ENCODE measurements at places on chromosomes 11 and 22.

DNA sequence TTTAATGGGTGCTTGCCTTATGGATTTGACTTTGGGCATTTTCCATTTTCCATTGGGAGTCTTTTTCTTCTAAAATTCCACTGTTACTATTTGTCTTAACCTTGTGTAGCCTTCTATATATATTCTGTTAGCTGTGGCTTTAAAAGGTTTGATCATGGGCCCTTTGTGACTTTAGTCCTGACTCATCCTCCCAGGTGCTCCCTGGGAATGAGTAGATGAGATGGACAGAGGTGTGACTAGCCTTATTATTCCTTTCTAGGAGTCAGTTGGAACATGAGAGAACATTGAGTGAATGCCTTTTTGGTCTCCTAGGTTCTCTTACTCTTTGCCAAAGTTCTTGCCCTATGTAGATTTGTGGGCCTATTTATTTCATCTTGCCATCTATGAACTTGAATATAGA, 39.0 kb downstream of the DDX10 start:
- DNase-seq, result no peak

- DNase-seq, result no peak
These were observed 381.3 kb upstream of the ANO5 start for GRCh38 chr11:21811572-21811971.

GRCh38 chr11:26905368-26905767, 88.5 kb upstream of the FIBIN start:
- DNase-seq, result no peak

DNA sequence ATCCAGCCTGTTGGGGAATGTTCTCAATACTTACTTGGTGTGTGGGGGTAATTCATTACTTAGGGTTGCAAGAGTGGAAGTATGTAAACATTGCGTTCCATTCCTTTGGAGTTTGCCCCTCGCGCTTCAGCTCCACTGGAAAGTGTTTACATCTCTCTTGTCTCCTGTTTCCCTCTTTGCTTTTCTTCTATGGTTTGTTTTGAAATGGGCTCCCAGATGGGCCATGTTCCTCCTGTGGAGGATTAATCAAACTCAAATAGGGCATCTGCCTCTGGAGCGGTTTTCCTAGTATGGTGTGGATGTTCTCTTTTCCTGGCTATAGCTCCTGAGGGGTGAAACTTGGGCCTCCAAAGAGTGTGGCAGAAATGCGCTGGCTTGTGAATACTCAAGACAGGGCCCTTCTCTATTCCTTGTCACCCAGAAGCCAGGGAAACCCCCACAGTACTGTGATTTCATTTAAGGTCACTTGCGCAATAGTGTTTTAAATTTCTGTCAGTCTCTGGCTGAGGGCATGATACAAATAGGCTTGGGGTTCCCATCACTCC, 51.9 kb downstream of the CD44 start:
- no peak for DNase-seq

DNA sequence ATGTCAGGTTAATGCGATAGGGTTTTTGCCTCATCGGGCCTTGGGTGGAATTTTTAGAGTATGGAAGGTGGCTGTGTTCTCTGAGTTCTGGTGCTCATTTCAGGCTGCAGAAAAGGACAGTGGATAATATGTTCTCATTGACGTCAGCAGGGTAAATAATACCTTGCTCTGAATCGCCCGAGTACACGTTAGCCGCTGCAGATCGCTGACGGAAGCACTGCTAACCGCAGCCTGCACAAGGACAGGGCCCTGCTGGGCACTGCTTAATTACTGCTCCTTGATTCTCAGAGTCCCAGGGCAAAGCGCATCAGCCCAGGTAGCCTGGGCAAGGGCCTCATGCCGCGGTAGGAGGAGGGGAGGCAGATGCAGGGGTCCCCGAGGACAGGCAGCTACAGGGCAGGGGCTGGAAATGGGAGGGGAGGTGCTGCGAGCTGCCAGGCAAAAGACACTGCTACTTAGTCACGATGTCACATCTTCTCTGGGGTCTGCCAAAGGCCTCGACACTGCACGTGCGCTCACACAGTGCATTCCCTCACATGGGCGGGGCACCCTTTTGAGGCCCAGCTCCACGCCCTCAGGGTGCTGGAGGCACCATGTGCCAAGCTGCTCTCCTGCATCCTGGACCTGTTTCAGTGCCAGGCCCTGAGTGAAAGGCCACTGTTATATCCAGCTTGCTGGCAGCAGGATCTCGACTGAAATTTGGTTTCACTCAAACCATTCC, 35.2 kb downstream of the PPP2R1B start:
- DNase-seq, result no peak

- no peak for DNase-seq
These were observed 402.3 kb upstream of the NARS2 start for GRCh38 chr11:78977009-78977408.

GRCh38 chr11:94279996-94280395, 24.4 kb upstream of the IZUMO1R start:
- no peak for DNase-seq

- no peak for DNase-seq
These were observed 4.1 kb downstream of the LRRC32 start for GRCh38 chr11:76666408-76666807.

DNA sequence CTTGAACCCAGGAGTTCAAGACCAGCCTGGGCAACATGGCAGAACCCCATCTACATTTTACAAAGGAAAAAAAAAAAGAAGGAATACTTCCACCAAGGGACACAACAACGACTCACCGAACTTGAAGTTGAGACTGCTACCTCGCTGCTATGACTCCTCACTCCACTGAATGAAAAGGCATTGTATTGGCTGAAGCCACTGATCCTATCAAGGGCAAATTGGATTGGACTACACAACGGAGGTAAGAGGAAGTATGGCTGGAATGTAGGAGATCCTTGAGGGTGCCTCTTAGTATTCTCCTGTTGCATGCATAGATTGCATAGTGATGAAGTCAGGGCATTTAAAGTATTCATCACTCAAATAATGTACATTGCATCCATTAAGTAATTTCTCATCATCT, 97.9 kb downstream of the CWF19L2 start:
- no peak for DNase-seq

DNA sequence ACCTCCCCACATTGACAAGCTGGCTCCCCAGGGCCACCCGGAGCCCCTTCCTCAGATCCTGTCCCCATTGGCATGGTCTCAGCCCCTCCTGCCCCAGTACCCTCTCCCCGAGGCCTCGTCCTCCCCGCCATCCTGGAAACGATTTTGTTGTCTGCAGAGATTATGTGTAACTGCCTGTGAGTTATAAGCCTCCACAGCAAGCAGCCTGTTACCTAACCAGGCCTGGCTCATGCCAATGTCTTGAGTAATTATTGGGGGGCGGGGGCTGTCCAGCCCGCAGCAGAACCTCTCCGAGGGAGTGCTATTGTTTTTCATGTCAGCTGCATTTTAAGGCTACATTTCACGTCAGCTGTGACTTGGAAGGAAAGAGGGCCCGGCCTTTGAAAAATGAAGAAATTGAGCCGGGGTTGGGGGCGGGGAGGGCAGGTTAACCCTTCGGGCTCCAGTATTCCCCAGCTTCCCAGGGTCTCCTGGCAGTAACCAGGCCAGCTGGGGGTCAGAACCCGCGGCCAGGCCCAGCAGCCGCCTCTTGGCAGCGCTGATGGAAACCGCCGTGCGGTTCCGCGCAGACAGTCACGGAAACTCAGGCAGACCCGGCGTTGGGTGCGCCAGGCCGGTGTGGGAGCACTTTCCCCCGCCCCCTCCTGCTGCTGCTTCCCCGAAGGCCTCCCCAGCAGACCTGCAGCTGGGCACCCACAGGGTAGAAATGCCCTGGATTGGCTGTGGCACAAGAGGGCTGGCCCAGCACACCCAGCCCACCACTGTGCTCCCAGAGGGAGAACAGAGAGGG, 59.5 kb downstream of the CDKN1C start:
- DNase-seq, result peak; percentile 94

DNA sequence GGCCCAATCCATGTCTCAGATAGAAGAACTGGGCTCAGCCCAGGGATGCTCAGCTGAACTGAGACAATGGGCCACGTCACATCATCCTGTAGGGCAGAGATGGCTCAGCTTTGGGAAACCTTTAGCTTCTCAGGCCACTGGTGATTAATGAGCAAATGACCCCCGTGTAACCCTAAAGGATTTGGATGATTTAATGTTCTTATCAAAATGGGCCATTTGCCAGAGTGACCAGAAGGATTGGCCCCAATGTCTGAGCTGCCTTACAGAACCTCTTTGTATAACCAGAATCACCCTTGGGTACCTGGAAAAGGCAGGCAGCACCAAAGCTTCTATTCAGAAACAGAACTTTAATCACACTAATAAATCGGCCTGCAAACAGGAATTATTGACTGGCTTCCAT, 73.7 kb downstream of the ABTB2 start:
- no peak for DNase-seq

- DNase-seq, result no peak
These were observed 78.4 kb downstream of the SIK3 start for GRCh38 chr11:117019871-117020270.

GRCh38 chr22:49079743-49080500, 747.8 kb downstream of the BRD1 start:
- no peak for DNase-seq

DNA sequence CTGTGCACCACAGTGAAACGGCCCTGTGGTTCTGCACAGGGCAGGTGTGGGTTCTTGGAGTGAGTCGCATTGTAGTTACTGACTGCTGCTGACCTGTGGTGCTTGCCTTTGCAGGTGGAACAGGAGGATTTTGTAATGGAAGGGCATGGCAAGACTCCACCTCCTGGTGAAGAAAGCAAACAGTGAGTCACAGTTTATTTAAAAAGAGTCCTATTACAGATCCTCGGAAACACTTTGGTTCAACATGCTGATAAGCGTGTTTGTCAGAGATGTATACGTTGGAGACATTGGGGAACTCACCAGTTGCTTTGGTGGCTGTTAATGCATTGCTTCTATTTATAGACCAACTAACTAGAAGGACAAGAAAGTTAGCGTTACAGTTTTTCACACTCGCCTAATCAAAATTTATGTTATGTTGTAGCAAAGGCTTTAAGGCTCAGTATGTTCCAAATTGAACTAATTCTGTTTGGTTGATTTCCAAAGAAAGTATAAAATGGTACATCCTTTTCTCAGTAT, 21.7 kb upstream of the TNRC6B start:
- no peak for DNase-seq

DNA sequence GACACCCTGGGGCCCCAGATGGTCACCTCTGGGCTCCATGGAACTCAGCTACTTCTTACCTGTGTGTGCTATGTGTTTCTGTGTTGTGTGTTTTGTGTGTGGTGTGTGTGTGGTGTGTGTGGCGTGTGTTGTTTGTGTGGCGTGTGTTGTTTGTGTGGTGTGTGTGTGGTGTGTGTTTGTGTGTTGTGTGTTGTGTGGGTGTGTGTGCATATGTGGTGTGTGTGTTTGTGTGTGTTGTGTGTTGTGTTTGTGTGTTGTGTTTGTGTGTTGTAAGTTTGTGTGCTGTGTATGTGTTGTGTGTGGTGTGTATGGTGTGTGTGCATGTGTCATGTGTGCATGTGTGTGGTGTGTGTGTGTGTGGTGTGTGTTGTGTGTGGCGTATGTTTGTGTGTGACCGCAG, 3.8 kb upstream of the WNT7B start:
- DNase-seq, result no peak

- DNase-seq, result no peak
These were observed 844.7 kb upstream of the CCDC90B start for GRCh38 chr11:84130646-84131427.

- no peak for DNase-seq
These were observed 40.4 kb downstream of the BCR start for GRCh38 chr22:23220485-23221350.

- no peak for DNase-seq
These were observed 11.1 kb upstream of the OR8B3 start for GRCh38 chr11:124409906-124410305.

- DNase-seq, result no peak
These were observed 66.5 kb upstream of the TOP3B start for GRCh38 chr22:22048981-22049531.

- DNase-seq, result no peak
These were observed 79.7 kb downstream of the SHANK2 start for GRCh38 chr11:71172680-71173079.

GRCh38 chr11:126695293-126695692, 305.3 kb downstream of the KIRREL3 start:
- DNase-seq, result no peak

DNA sequence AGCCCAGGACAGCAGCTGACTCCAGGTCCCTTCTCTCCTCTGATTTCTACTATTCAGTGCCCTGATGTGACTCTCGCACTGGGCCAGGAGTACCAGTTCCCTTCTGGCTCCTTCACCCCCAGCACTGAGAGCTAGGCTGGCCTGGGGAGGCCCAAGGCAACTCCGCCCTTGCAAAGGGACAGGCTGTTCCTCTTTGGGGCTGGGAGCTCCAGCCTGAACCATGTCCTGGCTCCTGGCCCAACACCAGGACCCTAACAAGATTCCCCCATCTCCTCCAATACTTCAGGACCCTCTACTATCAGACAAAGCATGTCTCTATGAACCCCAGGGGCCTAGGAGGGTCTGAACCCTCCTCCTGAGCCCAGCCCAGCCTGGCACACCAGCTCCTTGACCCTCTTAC, 12.5 kb downstream of the CREB3L1 start:
- DNase-seq, result no peak

DNA sequence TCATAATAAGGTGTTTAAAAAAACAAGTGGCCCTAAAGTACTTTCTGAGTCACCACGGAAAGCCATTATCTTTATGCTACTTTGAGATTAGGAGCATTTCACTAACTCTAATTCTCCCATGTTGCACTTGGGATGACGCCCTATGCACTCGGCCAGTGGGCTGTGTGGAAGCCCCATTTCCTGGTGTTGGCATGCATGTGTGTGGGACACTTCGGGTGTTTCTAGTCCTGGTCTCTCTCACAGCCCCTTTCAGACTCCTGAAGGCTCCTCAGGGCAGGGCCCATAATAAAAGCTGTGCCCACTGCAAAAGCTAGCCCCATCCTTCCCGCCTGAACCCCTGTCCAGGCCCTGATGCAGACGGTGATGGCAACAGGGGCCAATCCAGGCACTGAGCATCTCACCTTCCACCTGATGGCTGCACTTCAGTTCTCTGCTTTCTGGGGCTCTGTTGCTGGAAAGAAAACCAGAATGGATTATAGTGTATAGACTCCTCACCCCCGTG, 14.9 kb upstream of the FXYD2 start:
- DNase-seq, result no peak

DNA sequence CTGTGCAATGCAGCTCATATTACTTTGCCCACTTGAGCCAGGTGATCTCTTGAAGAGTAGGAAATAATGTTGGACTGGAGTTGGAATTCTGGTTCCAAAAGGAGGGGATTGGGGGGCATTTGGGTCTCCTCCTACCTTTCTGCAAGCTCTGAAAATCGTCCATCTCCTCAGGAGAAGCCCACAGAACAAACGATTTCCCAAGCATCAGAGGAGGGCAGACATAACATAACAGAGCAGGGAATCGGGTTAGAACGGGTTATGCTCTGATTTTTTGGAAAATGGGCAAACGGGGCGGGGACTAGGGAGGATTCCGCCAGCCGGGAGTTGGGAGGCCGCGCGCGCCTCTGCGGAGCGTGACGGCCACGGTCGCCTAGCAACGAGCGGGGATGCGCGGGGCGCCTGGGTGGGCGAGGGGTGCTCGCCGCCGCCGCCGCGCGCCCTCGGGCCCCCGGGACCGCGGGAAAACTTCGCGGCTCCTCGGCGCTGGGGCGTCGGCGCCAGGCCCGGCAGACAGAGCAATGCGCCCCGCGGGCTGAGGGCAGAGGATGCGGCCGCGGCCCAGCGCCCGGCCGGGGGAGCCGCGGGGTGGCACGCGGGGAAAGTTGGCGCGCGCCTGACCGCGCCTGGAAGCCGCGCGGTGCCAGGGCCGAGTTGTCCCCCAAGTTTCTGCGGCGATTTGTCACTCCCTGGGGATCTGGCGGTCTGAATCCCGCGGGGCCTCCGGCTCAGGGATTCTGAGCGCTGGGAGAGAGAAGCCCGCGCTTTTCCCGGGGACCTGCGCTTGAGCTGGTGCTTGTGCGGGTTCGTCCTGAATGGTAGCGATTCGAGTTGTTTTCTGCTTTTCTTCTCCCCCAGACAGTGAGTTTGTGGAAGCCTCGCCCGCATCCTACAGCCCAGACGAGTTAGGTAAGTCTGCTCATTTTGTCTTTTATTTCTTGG, 27.8 kb upstream of the AMOTL1 start:
- DNase-seq, result no peak
